ENCODE measurements at places on chromosomes 4 and X. TPM values are rescaled to one million over a fixed set of nuclear protein-coding genes. Genes with fewer than 3 reads are reported as not detected.

PNMA5 gene
- total RNA-seq: not detected

LRCH2 gene
- total RNA-seq: 8.1 TPM

MAGED4B gene
- total RNA-seq: 35.5 TPM

NR0B1 gene
- not detected for total RNA-seq

MAGEA2 gene
- total RNA-seq: not detected

MAOA gene
- 0.56 TPM for total RNA-seq

ASB9 gene
- total RNA-seq: 0.36 TPM

EDNRA gene
- 6.5 TPM for total RNA-seq

MAGEA12 gene
- total RNA-seq: not detected

SLC25A4 gene
- total RNA-seq: 21.9 TPM

DCHS2 gene
- not detected for total RNA-seq
